Activated CD4-positive, alpha-beta T cell treated with anti-CD3 and anti-CD28 coated beads, Interleukin-2, amount 50 U/mL, for 48 hours (primary cell): ENCODE measurements at places on chromosomes 11 and 22.

DNA sequence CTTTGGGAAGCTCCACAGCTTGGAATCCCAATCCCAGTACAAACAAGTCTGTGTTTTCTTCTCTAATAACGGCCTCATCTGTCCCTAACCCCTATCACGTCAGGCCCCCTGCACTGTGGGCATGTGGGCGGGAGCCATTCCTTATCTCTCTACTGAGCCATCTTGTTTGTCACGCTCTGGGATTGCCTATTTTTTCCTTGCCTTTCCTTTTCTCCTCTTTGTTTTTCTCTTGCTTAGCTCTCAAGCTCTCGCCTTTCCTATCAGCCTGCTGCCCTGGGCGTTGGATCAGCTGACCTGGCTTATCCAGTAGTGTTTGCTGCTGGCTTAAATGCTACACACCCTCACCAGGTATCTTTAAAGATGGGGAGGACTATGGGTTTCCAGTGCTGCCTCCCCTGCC is 35.8 kb downstream of the ARHGAP1 start:
- DNase-seq, result no peak

GRCh38 chr11:34890812-34891211 is 25.4 kb downstream of the APIP start:
- DNase-seq, result no peak

DNA sequence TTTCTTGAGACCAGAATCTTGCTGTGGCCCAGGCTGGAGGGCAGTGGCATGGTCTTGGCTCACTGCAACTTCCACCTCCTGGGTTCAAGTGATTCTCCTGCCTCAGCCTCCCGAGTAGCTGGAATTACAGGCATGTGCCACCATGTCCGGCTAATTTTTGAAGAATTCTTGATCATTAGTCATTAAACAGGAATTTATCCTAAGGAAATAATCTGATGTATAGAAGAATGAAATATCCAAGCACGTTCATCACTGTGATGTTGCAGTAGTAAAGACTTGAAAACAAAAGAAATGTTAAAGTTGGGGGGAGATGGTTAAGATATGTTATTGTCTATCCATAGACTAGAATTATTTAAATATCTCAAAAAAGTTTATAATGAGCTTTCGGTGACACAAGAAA is 23.6 kb downstream of the CBL start:
- no peak for DNase-seq

GRCh38 chr11:10307022-10307399 is 2.1 kb downstream of the ADM start:
- no peak for DNase-seq

- DNase-seq, result no peak
Observed at GRCh38 chr11:11780858-11781257, 60.9 kb upstream of the USP47 start.

DNA sequence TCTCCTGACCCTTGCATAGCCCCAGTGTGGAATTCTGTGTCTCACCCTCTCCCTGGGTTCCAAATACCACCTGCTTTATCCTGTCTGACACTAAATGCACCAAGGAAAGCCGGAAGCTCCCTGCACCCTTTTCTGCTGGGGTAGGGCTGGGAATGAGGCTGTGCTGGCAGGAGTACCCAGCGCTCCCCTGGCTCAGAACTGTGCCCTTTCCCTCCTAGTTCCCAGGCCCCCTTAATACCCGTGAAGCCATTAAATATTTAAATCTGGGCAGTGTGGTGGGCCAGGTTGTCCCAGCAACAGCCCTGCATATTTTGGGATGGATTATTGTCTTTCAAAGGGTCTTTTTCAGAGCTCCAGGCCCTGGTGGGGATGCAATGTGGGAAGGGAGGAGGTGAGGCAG is 63.0 kb downstream of the TP53I11 start:
- no peak for DNase-seq

DNA sequence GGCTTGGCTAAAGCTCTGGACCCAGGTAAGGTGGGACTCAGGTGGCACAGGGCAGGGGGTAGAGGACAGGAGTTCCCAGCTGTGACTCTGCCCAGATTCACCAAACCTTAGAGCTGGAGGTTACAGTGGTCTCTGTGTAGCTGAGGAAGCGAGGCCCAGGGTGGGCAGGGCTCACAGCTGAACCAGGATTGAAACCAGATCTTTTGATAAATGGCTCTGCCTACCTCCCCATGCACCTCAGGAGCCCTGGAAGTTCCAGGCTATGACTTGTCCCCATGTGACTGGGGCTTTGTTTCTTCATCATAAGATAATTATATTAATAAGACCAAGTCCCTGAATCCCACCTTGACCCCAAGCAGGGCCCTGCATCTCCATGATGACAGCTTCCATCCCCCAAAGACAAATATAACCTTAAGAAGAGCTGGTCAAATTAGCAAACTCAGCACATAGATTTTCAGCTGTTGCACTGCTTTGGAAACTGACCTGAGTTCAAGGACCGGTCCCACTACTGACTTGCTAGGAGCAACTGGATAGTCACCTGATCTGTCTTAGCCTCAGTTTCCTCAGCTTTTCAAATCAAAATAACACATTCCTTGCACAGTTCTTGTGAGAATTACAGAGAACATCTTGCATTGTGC is 21.3 kb upstream of the TSKU start:
- no peak for DNase-seq

DNA sequence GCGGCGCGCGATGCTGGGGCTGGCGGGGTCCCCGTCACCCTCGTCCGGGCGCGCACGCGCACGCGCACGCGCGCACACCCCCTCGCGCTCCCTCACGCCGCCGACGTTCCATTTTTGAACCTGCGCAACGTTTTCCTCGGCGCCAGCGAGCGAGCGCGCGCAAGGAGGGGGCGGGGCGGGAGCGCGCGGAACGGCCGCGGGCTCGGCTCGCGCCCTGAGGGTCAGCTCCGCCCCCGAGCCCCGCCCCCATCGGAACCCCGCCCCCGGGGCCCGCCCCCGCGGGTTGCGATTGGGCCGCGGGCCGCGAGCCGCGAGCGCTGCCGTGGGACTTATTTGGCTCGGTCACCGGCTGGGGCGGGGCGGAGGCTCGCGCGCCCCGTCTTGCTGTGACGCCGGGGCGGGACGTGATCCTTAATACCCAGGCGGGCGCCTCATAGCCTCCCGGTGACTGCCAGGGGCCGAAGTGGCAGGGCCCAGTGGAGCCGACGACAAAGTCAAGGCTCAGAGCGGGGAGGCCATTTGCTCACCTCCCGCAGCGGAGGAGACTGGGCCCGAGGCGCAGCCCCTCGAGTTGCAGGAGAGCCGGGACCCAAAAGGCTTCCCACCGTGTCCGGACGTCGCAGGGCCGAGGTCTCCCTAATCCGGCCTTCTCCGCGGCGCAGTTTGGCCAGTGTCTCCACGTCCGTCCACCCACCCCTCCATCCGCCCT is at the start of gene CBX7:
CBX7 (minus strand) TSS at position 170 of the 709 bp plus-strand sequence. CDS start 236 bp downstream, outside the sequence.
- peak; percentile 88 for DNase-seq

DNA sequence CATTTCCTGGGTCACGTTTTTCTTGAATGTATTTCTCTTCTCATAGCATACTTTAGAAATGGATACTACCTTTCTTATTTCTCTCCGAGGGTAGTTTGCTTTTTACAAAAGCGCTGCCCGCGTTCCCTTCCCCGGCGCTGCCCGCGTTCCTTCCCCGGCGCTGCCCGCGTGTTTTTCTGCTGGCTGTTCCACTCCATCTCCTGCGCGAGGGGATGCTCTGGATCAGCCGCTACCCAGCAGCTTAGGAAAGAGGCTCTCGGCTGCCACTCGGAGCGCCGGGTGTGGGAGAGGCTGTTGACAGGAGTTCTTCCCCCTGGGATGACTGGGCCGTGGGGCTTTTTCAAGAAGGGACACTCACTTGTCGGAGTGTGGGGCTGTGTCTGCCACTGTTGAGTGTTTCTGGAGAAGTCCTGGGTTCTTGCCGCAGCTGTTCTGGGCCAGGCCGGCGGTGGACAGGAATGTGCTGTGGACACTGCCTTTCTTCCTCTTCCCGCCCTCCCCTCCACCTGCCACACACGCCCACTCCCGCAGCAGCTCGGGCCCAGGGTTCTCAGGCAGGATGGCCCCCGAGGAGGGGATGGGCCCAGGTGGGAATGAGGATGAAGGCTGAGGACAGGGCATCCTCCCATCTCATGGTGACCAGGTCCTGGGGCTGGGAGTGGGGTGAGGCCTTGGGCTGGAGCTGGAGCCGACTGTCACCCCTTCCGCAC is 30.6 kb downstream of the GLB1L2 start:
- DNase-seq, result no peak

DNA sequence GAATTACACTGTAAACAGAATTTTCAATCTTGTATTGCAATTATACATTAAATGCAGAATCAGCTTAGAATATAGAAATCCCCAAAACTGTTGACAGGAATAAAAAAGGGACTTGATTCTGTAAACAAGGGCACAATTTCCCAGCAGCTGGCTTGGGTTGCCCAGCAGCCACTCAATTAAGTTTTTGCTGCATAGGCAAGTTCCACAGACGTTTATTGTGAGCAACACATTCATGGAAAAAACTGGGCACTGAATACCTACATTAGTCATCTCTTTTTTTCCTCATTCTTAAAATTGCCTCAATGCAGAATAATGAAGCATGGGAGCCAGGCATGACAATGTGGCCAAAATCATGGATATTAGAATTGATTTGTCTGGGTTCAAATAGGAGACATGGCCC is 421.8 kb upstream of the ANO5 start:
- DNase-seq, result no peak

DNA sequence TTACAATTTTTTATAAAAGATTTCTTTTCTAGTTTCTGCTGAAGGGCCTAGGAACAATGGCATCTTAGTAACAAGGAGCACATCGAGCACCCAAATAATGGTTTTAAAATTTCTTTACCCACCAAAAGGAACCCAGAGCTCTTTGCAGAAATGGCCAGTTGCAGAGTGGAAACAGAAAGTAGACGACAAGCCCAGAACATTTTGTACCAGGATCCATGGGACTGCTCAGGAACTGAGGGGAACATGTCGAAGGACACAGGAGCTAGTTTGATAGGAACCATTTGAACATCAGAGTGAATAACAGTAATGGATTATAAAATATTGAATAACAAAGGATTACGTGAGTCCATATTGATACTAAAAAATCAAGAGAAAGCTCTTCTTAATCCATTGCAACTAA is 17.3 kb downstream of the PANX1 start:
- DNase-seq, result no peak

GRCh38 chr11:11215944-11216343 is 137.1 kb downstream of the CSNK2A3 start:
- DNase-seq, result no peak

- DNase-seq, result no peak
Observed at GRCh38 chr11:78841456-78842060, 266.9 kb upstream of the NARS2 start.

DNA sequence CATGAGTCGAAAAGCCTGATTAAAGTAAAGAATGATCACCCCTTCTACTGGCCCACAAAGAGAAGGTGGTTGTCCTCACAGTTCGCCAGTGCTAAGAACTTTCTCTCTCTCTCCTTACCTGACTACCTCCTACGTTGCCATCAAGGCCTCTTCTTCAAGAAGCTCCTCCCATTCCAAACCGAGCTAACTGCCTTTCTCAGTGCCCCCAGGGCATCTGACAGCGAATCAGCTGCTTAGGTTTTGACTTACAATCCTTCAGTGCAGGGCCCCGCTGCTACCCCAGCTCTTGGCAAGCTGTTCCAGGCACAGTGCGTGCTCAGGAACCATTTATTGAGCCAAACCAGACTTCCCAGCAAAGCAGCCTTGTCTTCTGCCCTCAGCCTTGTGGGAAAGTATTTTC is 5.8 kb downstream of the VSTM5 start:
- DNase-seq, result no peak

DNA sequence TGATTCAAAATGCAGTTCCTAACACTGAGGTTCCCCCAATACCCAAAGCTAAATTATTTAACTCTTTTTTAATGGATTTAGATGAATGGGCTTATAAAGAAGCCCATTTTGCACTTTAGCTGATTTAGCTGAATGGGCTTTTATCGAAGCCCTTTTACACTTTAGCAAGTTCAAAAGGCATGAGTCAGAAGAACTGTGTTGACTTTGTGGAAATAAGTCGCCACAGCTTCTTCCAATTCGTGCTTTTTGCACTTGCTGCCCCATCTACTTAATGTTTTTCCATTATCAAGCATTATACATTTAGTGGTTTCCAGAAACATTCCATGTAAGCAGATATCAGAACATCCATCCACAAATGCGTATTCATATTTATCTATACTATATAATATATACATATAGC is 20.5 kb upstream of the GRIA4 start:
- DNase-seq, result no peak

DNA sequence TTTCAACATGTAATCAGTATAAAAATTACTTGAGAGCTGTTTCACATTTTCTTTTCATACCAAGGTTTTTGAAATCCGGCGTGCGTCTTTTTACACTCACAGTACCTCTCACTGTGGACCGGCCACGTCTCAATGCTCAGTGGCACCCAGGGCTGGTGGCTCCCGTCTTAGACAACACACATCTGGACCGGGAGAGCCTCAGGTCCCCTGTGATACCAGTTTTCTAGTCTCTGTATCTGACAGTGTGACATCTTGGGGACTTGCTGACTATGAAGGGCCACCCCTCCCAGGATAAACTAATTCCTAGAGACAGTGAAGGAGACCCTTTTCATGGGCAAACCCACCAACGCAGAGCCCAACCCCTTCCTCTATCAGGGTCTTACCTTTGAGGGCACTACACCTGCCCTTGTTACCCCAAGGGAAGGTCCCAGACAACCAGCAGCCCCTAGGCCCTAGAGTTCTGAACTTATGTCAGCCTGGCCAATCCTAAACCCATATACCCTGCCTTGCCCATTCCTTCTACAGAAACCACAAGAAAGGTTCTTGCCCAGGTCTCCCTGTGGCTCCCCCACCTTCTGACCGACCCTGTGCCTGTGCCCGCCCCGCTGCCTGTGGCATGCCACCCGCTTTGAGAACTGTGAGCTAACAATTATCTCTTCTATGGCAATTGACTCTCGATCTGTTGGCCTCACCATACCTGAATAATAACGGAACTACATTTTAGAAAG is 6.1 kb upstream of the ASCL2 start:
- no peak for DNase-seq

- DNase-seq, result no peak
Observed at GRCh38 chr11:9214765-9215164, 50.4 kb downstream of the DENND5A start.

- no peak for DNase-seq
Observed at GRCh38 chr22:38317995-38318715, 922 bp upstream of the CSNK1E start.

DNA sequence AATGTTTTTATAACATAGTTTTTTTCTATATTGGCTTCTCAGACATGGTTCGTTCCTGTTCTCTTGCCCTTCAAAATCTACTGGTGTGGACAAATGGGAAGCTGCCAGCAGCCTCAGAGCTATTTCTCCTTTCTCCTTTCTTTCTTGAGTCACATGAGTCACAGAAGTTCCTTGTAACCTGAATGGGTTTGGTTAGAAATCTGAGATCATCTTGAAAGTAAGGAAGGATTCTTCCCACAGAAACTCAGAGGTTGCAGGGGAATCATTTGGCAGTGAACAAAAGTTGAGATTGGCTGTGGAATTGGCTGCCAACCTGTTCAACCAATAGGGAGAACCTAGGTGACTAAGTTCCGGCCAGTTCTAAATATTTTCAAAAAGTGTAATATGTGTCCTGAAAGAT is 12.5 kb downstream of the PLET1 start:
- DNase-seq, result no peak
